CD4-positive, alpha-beta T cell treated with Interleukin-15 for 4 hours (primary cell): ENCODE measurements at places on chromosomes 2 and 18.

DNA sequence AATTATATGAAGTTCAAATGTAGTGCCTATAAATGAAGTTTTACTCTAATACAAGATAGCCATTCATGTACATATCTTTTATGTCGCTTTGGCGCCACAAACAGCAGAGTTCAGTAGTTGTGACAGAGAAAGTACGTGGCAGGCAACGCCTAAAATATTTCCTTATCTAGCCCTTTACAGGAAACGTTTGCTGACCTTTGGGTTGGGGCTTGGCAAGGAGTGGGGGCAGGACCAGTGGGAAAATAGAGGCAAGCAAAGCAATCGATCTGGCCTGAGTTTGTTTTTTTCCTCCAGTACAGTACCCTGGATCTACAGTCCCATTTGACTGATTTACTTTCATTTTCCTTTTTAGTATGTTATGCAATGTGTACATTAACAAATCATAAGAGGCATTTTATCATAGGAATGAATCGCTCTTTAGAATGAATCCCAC is 13.1 kb downstream of the CCDC68 start:
- DNase-seq: peak; percentile 19

DNA sequence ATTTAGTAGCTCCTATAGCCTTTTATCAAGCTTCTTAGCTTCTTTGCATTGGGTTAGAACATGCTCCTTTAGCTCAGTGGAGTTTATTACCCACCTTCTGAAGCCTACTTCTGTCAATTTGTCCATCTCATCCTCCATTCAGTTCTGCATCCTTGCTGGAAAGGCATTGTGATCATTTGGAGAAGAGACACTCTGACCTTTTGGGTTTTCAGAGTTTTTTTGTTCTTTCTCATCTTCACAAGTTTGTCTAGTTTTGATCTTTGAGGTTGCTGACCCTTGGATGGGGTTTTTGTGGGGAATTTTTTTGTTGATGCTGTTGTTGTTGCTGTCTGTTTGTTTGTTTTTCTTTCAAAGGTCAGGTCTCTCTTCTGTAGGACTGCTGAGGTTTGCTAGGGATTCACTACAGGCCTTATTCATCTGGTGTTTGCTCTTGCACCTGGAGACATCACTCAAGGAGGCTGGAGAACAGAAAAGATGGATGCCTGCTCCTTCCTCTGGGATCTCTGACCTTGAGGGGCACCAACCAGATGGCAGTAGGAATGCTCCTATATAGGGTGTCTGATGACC is 13.9 kb upstream of the TANK start:
- no peak for DNase-seq

DNA sequence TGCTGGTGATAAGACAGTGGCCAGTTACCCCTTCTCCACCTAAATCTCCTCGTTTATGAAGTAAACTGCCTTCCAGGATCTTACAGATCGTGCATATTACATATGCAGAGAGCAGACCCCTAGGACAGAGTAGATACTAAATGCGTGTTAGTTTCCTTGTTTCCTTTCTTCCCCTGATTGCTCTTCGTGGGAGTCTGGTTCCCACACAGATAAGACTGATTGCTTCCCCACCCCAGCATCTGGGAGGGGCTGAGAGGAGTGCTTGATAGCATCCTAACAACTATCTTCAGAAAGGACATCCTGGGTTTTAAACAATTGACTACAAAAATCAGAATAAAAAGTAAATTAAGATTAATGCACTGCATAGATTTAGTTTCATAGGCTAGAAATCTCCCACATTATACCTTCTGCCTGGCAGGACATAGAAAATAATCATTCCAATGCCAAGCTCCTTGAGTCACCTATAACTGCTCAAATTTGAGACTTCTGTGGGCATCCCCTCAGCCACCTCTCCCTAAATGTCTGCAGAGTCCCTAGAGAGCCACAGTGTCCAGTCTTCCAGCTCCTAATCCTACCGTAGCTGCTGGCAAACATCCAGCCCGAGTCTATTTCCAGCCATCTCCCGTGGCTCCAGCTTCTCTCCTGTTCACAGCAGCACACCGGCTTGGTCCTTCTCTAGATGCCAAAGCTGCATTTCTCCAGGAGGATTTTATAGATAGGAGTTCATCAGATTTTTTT is 128.3 kb downstream of the LRRC30 start:
- no peak for DNase-seq

GRCh38 chr2:128234613-128235012 is 84.1 kb downstream of the HS6ST1 start:
- DNase-seq: no peak

DNA sequence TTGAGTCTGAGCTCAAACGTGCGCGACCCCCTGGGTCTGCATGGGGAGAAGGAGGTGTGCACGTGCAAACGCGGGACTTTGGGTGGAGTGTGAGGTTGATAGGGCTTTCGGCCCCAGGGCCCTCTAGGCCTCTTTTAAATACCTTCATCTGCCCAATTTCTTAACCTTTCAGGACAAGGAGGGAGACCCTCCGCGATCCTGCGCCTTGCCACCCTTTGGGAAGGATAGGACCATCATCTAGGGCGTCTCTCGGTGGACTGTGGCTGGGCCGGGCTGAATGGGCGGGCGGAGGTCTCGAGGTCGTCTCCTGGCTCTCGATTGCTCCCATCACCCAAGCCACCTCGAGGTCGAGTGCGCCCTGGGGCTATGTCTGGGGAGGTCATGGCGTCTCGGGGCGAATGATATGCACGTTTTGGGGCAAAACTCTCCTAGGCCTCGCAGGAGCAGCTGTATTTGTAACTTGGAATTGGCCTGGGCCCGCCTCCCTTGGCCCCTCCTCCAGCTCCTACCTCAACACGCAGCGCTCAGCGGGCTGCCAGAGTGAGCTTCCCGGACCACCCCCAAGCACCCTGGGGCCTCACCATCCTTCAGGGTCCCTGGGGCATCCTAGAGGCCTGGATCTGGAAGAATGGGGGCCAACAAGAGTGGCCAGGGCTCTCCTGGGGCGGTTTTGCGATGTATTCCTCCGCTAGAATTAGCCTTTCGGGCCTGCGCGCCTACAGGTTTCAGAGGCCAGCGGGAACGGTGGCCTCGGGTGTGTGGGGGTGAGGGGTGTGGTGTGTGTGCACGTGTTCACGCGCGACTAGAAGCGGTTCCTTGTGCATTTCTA is 8.7 kb upstream of the SIX3 start:
- no peak for DNase-seq

DNA sequence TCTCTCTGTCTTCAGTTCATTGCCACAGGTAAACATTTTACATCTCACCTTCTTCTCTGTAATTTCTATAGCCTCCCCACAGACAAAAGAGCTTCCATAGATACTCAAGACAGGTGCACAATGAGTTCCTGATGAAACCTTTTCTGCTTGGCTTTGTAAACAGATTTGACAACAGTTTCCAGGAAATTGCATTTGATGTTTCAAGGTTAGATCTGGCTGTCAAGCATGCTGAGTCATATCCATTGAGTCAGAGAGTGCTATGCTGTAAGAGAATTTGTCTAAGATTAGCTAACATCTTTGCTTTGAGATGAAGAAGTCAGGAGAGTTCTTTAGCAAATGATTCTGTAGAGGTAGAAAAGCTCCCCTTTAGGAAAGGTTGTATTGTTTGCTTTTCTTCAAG is 40.6 kb upstream of the MAP2 start:
- DNase-seq: no peak

DNA sequence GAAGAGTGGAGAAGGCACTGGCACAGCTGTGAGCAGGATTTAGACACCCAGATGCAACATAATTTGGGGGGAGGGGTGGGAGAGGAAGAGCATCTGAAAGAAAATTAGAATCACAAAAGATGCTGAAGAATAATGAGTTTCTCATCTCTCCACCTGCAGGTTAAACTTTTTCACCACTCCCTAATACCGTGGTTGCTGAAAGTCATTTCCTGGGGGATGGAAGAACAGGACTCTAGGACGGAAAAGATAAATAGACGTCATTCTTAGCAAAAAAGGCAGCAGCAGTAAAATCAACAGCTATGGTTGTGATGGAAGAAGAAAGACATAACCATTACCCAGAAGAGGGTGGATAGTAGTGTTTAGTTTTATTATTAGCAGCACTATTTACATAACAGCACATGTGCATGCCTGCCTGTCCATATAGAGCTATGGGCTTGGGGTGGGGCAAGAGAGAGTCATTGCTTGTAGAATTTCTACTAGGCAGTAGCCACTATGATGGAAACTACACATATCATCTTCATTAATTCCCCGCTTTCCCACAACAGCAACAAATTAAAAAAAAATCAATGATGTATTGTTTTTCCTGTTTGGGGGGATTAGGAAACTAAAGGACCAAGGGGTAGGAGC is 212.2 kb downstream of the TRIB2 start:
- DNase-seq: no peak

DNA sequence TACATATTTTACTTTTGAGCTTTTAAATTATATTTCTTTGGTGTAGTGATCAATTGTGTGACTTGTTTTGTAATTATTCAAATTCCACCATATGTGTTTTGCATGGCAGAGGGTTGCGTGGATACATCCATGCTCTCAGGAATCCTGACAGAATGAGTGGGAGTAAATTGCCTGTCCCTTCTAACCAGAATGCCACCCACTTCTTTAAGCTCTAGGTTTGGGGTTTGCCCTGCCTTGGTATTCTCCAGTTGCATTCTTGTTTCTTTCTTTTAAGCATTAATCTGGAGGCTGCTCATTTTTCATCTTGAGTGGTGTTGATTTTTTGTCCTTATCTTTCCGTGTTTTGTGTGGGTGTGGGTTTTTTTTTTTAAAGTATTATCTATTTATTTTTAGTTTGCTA is 360.0 kb downstream of the PTPRM start:
- DNase-seq: no peak

GRCh38 chr2:118519511-118519910 is 327.9 kb downstream of the EN1 start:
- no peak for DNase-seq

- DNase-seq: no peak
Observed at GRCh38 chr2:218332920-218333645, 23.6 kb upstream of the CATIP start.

DNA sequence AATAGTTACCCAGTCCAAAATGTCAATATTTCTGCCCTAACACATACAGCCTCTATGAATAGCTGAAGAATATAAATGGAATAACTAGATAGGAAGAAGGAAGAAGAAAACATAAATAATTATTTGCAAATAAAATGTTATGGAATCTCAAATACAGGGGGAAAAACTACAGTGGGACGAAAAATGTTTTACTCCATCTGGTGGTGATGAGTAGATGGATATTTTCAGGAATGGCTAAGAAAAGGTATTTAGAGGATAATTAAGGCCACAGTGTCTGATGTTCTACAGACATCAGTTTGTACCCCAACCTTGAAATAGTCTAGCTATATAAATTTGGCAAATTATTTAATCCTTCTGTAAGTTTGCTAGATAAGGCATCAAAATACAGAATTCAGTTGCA is 178.1 kb upstream of the FSHR start:
- no peak for DNase-seq

DNA sequence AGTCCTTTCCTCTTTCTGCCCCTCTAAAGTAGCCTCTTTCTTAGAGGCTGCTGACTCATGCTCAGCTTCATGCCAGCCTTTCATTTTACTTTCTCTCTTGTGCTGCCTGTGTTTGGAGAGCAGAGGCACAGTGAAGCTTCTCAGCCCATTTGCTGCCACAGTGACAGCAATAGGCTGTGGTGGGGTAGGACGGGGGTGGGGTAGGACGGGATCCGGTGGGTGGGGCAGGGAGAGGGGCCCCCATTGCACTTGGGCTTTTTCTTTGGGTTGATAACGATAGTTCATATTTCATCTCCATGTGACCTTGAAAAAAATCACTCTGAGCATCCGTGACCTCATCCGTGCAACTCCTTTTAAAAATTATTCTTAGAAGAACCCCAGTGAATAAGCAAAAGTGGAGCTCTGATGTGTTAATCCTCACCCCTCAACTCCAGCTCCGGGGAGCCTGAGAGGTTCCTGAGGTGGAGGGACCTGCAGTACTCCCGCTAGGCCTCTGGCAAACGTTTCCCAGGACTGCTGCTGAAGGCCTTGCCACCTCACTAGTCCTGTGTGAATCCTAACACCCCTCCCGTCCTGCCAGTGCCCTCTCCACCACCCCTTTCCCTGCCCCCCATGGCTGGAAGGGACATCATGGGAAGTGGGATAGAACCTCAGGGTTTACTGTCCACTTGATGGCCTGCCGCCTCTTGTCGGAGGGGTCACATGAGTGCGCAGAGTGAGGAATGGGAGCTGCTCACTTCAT is 70.8 kb downstream of the INPP4A start:
- DNase-seq: peak; percentile 18

DNA sequence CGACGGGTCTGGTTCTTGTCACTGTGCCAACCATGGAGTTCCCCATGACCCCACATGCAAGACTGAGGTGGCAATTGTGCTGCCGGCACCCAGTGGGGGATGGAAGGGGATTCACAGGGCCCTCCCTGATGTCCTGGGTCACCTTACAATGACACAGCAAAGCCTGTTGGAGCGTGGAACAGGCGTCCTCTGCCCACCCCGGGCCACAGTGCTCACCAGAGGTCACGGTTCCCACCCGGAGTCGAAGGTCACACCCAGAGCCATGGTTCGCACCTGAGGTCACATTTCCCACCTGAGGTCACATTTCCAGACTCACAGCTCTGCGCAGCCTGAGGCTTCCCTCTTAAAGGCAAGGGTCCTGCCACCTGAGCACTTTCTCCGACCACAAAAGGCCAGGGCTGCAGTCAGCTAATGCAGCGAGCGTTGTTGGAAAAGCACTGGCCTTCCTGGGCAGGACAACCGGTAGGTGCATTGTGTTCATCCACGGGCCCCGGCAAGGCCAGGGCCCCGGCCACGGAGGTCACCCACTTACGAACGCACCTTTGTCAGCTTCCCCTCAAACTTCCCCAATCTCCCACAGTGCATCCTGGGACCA is 24.0 kb downstream of the KIF1A start:
- DNase-seq: no peak

GRCh38 chr2:69214898-69215297 is 172.1 kb downstream of the GFPT1 start:
- no peak for DNase-seq

DNA sequence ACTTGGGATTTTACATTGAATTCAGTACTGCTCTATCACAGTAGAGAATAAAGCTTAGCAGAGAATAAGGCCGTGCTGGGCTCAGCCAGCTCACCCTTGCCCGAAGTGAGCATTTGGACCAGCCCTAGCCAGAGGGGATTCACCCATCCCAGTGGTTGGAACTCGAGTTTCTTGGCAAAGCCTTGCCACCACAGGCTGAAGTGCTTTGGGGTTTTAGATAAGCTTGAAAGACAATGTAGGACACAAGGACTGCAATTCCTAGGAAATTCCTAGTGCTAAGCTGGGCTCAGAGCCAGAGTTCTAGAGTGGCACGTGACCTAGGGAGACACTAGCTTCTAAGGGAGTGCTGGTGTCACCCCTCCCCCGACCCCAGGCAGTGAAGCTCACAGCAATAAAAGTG is 28.0 kb downstream of the SERPINB11 start:
- DNase-seq: no peak
